ENCODE measurements at places on chromosomes 1 and 21.

- no peak for DNase-seq
Measured at GRCh38 chr1:16254263-16254928, 17.4 kb upstream of the CPLANE2 start.

DNA sequence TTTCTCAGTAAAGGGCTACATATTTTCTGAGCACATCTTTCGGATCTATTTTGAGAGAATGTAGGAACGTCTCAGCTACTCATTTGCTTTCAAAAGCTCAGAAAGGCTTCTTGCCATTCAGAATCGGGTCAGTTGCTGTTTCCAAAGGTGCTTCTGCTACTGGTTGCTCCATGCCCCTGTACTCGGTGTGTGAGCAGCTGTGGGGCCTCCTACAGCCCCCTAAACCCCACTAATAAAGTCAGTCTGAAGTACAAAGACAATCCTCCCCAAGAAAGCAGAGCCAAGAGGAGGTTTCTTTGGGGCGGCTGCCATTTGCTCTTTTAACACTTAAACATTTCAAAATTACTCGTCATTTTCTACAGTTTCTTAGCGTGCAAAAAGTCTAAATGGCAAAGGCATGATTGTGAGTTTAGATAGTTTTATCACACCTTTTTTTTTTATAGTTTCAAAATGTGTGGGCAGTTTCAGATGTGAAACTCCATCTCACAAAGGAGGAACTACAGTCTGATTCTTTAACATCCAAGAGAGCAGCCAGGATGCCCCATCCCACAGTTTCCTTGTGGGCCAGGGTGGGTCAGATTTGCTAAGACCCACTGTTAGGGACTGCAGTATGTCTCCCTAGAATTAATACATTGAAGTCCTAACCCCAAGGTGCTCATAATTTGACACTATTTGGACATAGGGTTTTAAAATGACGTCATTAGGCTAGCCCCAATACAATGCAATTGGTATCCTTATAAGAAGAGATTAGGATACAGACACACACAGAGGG, 4.1 kb downstream of the RUNX1 start:
- DNase-seq = no peak

- DNase-seq = no peak
Measured at GRCh38 chr1:227424159-227424680, 105.9 kb upstream of the CDC42BPA start.

GRCh38 chr1:203153051-203153988, 22.3 kb downstream of the MYBPH start:
- no peak for DNase-seq

DNA sequence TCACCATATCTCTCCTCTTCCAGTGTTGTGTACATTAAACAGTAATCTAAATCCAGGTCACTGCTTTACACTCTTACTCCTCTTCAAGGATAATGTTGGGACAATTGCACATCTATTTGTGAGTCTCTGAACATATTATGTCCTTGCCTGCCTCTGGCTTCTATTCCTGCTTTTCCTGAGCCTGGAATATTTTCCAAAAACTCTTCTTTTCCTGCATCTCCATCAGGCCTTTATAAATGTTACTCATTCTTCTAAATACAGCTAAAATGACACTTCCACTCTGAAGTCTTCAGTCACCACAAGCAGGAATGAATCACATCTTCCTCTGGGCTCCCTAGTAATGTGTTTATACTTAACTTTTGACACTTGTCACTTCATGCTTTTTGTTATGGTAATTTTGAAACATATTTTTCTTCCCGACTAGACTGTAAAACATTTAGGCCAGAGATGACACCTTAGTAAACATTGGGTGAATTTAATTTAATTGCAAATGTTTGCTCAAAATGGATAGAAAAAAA, 396.0 kb downstream of the LRRIQ3 start:
- no peak for DNase-seq

GRCh38 chr1:113031171-113031933, 41.6 kb upstream of the LRIG2 start:
- no peak for DNase-seq

- DNase-seq = no peak
Measured at GRCh38 chr1:166902279-166902678, 26.2 kb upstream of the TADA1 start.

- no peak for DNase-seq
Measured at GRCh38 chr1:246210756-246211155, 296.3 kb downstream of the SMYD3 start.

DNA sequence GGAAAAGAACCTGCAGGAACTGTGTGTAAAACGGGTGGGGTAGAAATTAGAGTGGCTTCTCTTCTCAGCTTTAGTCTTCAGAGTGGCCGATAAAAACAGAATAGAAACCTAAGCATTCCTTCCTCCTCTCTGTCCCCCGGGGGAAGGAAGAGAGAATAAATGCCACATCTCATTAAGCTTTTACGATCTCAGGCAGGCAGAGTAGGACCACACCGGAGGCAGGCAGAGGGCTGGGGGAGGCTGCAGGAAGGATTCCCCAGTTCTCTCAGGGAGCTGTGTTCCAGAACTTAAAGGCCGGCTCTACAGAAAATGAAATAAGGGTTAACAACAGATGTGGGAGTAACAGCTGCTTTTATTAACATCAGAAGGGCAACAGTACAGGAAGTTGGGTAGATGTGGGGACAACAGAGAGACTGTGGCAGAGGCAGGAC, 24.5 kb upstream of the MEF2D start:
- no peak for DNase-seq

DNA sequence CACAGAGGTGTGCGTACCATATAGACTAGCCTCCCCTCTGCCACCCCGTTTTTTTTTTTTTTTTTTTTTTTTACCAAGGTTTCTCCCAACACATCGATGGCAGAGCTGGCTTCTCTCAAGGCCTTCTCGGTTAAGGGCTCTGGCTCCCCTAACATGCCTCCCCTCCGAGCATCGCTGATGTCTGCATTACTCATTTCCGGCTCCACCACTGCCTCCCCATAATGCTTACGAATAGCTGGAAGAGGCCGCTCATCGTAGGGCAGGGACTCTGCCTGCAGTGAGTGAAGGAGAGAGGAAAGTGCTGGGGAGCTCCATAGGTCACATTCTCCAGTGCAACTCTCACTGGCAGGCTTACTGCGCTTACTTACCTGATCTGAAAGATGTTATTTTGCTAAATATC, 20.6 kb downstream of the CEP104 start:
- no peak for DNase-seq

DNA sequence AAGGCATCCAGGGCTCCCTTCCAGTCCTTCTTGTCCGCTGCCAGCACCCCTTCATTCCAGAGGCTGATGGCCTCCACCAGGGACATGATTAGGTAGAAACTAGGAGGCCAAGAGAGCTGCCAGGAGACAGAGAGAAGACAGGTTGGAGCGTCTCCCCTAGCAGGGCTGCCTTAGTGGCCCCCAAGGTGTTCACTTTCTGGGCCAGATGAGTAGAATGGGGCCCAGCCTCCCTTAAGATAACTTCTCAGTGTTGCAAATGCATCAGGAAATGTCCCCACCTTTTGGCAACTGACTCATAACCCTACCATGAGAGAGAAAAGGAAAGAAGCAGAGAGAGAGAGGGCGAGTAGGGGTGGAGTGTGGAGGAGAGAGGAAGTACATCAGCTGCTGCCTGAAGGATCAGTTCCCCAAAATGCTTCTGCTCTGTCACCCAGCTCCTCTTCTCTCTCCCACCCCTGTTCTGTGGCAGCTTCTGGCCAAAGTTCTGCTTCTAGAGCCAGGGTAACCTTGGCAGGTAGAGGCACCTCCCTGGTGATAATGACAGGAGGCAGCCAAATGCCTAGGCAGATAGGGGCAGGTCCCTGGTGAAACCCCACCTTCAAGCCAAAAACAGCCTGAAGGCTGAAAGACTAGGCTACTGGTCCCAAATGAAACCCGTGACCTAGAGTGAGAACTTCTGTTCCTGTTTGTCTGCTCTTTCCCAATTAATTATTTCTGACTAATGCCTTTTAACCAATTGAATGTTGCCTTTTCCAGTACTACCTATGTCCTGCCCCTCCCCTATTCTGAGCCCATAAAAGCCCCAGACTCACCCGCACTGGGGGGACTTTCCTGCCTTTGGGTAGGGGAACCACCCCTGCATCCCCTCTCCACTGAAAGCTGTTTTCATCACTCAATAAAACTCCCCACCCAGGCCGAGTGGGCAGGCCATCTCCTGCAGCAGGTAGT, at the start of gene NCF2:
TSS of gene NCF2 (minus strand) at position 216 of the 948 bp plus-strand sequence. CDS start at position 86, 130 bp downstream.
- peak; percentile 19 for DNase-seq

- DNase-seq = no peak
Measured at GRCh38 chr1:204323887-204324286, 35.8 kb downstream of the PLEKHA6 start.

DNA sequence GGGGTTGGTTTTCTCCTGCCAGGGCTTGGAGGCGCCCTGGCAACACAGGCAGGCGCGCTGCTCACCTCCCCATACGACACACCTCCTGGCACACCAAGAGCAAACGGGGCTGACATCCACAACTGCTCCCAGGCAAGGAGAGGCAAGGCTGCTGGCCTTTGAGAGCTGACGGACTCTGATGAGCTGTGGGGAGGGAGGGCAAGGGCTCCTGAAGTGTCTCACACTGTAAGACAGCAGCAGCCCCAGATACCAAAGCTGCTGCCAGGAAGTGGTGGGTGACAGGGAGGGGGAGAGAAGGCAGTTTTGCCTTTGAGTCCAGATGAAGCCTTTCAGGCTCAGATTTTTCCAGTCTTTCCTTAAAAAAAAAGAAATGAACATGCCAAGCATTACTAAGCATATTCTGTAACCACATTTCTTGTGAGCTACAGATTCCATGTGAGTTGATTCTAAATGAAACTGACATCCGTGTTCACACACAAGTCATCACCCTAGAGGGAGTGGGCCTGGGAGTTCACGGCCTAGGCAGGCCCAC, 24.3 kb downstream of the PGBD5 start:
- no peak for DNase-seq

- no peak for DNase-seq
Measured at GRCh38 chr1:214491468-214492146, 59.8 kb downstream of the PTPN14 start.

DNA sequence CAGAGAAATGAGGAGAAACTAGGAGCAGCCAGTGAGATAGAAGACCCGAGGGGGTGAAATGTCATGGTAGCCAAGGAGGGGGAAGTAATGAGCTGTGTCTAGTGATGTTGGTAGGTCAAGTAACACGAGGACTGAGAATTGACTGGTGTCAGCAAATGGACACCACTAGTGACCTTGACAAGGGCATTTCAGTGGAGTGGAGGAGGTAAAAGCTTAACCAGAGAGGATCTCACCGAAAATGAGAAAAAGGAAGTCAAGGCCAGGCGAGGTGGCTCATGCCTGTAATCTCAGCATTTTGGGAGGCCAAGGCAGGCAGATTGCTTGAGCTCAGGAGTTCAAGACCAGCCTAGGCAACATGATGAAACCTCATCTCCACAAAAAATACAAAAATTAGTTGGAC, 3.0 kb upstream of the ZYG11B start:
- no peak for DNase-seq

- no peak for DNase-seq
Measured at GRCh38 chr1:172342584-172343239, 77.8 kb upstream of the C1orf105 start.

GRCh38 chr1:47519971-47520370, 82.1 kb downstream of the FOXD2 start:
- DNase-seq = no peak

DNA sequence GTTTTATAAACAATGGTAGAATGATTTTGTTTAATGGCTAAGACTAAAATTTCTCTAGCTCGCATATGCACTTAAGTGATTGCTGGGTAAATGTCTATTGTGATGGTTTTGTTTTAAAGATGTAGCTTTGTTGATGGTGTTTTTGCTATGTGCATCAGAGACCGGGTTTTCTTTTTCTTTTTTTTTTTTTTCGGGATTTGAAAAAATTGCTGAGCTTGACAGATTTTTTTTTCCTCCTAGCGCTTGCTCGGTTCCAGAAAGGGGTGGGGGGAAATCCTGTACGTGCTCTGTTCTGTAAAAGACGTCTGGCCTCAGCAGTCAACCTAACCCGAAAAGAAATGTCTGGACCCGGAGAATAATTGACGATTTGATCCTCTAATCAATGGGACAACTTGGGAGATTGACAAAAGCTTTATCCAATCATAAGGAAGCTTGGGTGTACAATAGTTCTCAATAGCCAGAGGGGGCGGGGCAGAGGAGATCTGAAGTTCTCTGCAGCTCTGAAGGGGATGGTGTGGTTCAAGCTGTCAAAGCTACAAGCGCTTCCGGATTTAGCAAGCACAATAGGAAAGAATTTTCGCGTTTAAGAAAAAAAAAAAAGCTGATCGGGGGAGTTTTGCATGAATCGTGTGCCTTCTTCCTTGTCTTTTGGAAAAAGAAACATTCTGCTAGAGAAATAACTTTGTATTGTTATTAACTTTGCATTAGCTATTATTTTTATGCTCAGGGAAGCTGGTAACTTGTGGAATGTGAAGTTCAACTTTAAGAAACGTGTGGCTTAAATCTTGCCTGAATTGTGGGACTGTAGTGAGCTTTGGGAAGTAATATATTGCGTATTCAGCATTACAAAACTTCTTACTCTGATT, 4.5 kb upstream of the NFIA start:
- DNase-seq = peak; percentile 86

- no peak for DNase-seq
Measured at GRCh38 chr1:25744140-25744581, 55.8 kb upstream of the SELENON start.

DNA sequence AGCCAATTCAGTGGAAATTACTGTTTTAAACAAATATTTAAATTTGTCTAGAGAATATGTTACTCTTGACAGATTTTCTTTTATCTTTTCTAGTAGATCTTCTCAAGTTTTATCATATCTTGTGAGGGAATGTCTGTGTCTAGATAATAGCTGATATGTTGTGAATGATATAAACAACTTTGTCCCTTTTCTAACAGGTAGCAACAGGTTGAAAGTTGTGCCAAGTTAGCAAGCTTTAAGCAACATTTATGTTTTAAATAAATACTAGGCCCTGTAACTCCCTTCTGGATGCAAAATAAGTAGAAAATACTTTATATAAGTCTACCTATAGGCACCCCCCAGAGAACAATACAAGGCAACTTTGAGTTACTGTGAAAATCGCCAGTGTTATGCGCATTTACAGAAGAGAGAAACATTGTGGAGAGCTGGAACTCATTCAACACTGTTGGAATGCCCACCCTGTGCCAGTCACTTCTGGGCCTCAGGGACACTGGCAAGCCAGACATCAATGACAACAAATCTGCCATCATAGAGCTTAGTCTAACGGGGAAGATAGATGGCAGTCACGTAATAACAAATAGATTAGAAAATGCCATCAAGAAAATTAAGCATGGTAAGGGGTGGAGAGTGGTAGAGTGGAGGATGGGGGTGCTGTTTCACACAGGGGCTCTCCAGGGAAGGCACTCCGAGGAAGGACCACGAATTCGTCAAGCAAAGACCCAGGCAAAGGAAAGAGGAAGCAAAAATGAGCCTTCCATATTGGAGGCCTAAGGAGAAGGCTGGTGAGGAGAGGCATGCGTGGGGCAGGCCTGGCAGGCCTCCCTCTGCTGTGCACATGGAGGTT, 4.4 kb downstream of the MAP3K21 start:
- no peak for DNase-seq

GRCh38 chr1:2874607-2875480, 73.4 kb upstream of the TTC34 start:
- no peak for DNase-seq

GRCh38 chr1:84330125-84330984, 28.8 kb downstream of the SAMD13 start:
- no peak for DNase-seq

GRCh38 chr1:2526824-2527555, 594 bp upstream of the PANK4 start:
- no peak for DNase-seq

All from stimulated activated CD4-positive, alpha-beta T cell treated with anti-CD3 and anti-CD28 coated beads, Interleukin-2, amount 100 ng/mL, for 4 hours (primary cell).